ENCODE measurements at places on chromosomes 2 and 18. TPM values are rescaled to one million over a fixed set of nuclear protein-coding genes. Genes with fewer than 3 reads are reported as not detected.

Gene KCNE4
- total RNA-seq: 0.21 TPM

Gene SERPINB11
- not detected for total RNA-seq

Gene SATB2
- 43.2 TPM for total RNA-seq

Gene ALPG
- 65.3 TPM for total RNA-seq

Gene POLE4
- total RNA-seq: 103 TPM

Gene CHST10
- 22.0 TPM for total RNA-seq

DNA sequence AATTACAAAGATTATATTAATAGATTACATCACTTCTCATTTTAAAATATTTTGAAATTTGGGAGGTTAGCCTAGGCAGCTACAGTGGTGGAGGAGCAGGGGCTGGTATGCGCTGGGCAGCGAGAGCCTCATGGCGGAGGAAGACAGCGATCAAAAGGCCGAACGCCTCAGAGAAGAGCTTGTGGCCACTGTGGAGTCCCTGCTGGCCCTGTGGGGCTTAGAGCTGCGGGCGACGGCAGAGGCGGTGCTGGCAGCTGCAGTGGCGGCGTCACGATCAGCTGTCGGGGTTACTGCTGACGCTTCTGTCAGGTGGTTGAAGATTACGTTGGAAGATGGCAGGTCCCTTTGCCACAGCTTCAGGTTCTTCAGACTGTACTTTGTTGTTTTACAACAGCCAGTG lies 87.4 kb downstream of the ROCK2 start:
- no peaks in the 10 kb centered on the region for H3K36me3 ChIP-seq
- H3K27ac ChIP-seq: no peak overlapping the region
- no peak overlapping the region for H3K4me3 ChIP-seq
- no peak for DNase-seq
- no peaks in the 10 kb centered on the region for H3K27me3 ChIP-seq

DNA sequence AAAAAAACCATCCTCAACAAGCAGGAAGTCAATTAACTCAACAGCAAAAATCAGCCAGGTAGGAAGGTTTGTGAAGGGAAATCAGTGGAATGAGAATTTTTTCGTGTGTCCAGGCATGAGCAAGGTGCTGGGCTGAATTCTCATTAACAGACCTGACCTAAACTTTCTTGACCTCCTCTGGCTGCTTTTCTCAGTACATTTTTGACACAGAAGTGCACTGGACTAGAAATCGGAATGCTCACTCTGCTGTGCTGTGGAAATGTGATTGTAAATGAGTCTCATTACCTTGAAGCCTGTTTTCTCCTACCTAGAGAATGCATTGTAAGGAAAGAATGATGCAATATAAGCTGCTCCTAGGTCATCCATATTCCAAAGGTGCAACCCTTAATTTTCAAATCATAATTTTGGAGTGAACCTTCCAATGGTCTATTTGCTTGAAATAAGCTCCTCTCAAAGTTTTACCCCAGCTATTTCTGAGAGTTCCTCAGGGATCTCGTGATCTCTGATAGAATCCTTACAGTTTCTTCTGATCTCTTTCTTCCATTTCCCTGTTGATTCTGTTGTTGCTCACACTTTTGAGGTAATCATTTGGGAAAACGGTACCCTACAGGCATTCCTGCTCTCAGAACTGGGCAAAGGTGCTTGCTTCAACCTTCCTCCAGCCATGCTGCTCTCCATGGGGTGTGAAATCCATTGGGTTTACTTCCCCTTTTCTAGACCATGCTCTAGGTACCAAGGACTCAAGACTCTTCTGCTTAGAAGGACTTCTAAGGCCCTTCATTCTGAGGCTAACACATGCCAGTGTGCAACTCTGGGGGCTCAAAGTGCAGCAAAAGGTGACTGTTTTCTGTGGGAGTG lies 104.9 kb upstream of the ITPRID2 start:
- no peak overlapping the region for H3K4me3 ChIP-seq
- H3K27ac ChIP-seq: peak overlapping the region; percentile 85
- H3K4me1 ChIP-seq: peaks cover 54% of the 10 kb centered on the region
- H3K36me3 ChIP-seq: no peaks in the 10 kb centered on the region
- H3K27me3 ChIP-seq: no peaks in the 10 kb centered on the region

- no peak overlapping the region for H3K4me3 ChIP-seq
- no peaks in the 10 kb centered on the region for H3K27me3 ChIP-seq
Measured at GRCh38 chr18:6269660-6270332, 144.9 kb downstream of the L3MBTL4 start.

- peaks cover 15% of the 10 kb centered on the region for H3K27me3 ChIP-seq
- H3K27ac ChIP-seq: no peak overlapping the region
- DNase-seq: no peak
Measured at GRCh38 chr2:64311948-64312621, 141.9 kb upstream of the LGALSL start.

GRCh38 chr2:70520825-70521224 lies 32.8 kb downstream of the TGFA start:
- H3K4me3 ChIP-seq: no peak overlapping the region
- H3K27ac ChIP-seq: no peak overlapping the region
- H3K36me3 ChIP-seq: no peaks in the 10 kb centered on the region
- H3K4me1 ChIP-seq: no peaks in the 10 kb centered on the region
- DNase-seq: no peak

- no peaks in the 10 kb centered on the region for H3K4me1 ChIP-seq
- no peak overlapping the region for H3K27ac ChIP-seq
- H3K27me3 ChIP-seq: no peaks in the 10 kb centered on the region
- no peaks in the 10 kb centered on the region for H3K36me3 ChIP-seq
- no peak for DNase-seq
Measured at GRCh38 chr2:103387888-103388287, 626.1 kb downstream of the TMEM182 start.

DNA sequence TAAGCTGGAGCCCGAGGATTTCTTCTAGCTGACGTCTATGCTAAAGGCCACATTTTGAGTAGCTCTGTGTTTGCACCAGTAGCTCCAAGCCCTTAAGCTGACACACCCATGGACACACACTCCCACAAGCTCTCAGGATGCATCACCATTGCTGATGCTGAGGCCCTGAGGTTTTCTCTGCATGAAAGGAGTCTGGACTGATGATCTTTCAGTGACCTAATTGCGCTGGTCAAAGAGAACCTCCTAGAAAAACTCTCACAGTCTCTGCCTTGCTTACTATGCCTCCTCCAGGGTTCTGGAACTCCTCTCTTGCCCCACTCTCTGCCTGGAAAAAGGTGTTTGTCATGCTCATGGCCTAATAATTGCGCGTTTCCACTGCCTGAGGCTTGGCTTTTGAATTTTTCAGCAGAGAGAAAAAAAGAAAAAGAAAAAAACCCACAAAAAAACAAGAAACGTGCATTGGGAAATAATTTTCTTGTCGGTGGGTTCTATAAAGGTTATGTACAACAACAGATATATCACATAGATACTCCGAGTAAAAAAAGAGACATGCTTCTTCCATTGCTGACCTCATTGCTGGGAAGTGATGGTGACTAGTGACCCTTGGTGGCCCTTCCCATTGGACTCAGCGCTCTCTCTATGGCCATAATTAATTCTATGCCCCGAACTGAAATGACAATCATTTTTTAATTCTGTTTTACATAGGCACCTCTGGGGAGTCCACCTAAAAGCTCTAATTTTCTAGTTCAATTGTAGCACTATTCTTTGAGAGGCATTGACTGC lies 297.0 kb downstream of the TDRD15 start:
- no peak overlapping the region for H3K27ac ChIP-seq
- H3K27me3 ChIP-seq: no peaks in the 10 kb centered on the region
- no peaks in the 10 kb centered on the region for H3K36me3 ChIP-seq
- no peak overlapping the region for H3K4me3 ChIP-seq

DNA sequence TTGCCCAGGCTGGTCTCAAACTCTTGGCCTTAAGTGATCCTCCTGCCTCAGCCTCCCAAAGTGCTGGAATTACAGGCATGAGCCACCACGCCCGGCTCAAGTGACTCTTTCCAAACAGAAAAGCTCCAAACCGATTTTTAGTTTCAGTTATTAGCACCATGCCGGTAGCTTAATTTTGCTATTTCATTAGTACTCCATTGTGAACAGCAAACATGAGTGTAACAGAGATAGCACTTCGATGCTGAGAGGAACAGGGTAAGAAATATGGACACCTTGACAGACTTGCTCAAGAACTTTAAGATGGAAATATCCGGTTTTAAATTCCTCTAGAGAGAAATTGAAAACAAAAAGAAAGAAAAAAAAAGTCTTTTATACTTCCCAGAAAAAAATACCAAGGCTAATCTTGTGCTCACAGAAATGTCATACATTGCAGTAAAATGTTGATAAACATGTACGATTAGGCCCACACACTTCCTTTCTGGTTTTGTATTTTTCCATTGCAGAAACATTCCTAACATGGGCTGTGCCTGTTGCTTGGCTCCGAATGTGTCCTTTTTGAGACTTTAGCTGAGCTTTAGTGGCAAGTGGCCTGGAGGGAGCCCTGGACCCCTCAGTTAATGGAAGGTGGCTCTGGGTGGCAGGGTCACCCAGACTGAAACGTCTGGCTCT lies 18.3 kb downstream of the FHL2 start:
- no peaks in the 10 kb centered on the region for H3K27me3 ChIP-seq
- no peak for DNase-seq
- H3K4me1 ChIP-seq: peaks cover 99% of the 10 kb centered on the region
- H3K4me3 ChIP-seq: no peak overlapping the region
- H3K27ac ChIP-seq: peak overlapping the region; percentile 100

DNA sequence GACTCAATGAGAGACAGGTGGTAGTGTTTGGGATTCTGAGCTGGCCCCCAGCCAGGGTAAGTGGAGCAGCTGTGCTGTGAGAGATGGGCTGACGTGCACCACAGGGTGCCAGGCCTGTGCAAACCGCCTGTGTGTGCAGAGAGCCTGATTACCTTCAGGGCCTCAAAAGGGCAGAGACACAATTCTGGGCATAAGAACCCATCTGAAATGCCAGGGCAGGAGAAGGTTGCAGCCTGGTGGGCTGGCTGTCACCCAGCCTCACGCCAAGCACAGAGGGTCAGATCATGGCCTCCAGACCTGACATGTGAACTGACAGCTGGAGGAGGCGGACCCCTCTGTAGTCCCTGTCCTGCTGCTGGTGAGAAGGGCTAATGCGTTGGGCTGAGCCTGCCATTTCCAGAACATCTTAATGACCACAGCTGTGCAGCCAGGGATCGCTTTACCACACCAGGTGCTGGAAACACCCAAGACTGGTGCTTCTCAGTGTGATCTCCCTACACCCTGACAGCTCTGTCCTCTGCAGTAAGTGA lies 100.9 kb downstream of the ARL4C start:
- peaks cover 32% of the 10 kb centered on the region for H3K4me1 ChIP-seq
- H3K4me3 ChIP-seq: no peak overlapping the region
- peak overlapping the region; percentile 68 for H3K27ac ChIP-seq
- H3K27me3 ChIP-seq: no peaks in the 10 kb centered on the region
- no peak for DNase-seq

DNA sequence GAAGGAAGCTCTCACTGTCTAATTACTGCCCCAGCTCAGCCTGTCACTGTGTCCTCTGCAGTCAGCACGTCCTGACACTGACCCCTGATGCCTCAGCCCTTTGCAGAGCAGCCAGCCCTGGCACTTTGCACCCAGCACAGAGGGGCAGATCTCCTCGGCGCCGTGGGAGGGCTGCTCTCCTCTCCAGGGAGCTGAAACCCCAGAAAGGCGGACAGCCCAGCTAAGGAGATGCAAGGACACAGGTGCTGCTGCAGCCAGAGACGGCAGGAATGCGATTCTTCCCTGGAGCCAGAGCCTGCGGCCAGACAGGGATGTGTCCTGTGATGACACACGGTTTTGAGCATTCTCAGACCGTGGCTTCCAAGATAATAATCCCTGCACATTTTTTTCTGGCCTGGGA lies 34.5 kb upstream of the SIX3 start:
- H3K27me3 ChIP-seq: peaks cover 7% of the 10 kb centered on the region
- H3K4me1 ChIP-seq: no peaks in the 10 kb centered on the region
- no peak overlapping the region for H3K27ac ChIP-seq
- no peak for DNase-seq

- H3K4me1 ChIP-seq: no peaks in the 10 kb centered on the region
- H3K36me3 ChIP-seq: no peaks in the 10 kb centered on the region
- no peaks in the 10 kb centered on the region for H3K27me3 ChIP-seq
- no peak overlapping the region for H3K4me3 ChIP-seq
- DNase-seq: no peak
- H3K27ac ChIP-seq: no peak overlapping the region
Measured at GRCh38 chr18:79578396-79579260, 101.0 kb upstream of the CTDP1 start.
